Fibroblast of skin of back (primary cell): ENCODE measurements at places on chromosomes 11 and 22.
A peak's percentile ranks its signal among the peaks of the same experiment; 100 is the strongest.

GRCh38 chr11:46918083-46918787 is at the start of gene LRP4:
Gene LRP4, minus strand, starts transcription at chr11:46918550. Its CDS starts 171 bp downstream, at chr11:46918379.
- DNase-seq, result peak; percentile 43

- DNase-seq, result no peak
These were observed 52.2 kb upstream of the BLID start for GRCh38 chr11:122168218-122168617.

DNA sequence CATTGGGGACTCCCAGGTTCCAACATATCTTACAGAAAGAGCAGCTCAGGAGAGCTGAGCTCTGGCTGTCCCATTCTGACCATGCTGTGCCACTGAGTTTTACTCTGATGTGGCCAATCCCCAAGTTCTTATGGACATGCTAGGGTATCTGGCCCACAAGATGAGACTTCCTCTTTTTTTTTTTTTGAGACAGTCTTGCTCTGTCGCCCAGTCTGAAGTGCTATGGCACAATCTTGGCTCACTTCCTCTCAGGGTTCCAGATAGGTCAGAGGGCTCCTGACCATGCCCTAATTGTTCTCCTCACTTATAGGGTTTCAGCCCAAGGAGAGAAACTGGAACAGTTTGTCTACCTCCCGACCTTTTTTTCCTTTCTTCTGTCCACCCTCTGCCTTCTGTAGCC is 152.3 kb upstream of the CCDC90B start:
- no peak for DNase-seq

- no peak for DNase-seq
These were observed 53.1 kb downstream of the KIF18A start for GRCh38 chr11:28054821-28055220.

- DNase-seq, result peak; percentile 60
These were observed 17.7 kb upstream of the THRSP start for GRCh38 chr11:78045851-78046485.
